NT2/D1 (cell line): ENCODE measurements at places on chromosomes 5 and 9.

DNA sequence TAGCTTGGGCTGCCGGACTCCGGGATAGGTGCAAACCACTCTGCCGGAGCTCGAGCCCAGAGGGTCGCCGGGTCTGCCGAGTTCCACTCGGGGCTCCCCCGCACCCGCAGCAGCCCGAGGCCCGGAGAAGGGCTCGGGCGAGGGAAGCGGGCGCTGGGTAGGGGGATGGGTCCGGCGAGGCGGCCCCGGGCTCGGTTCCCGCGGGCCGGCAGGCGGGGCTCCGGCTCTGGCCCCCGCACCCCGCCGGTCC lies 507 bp downstream of the RICTOR start:
- no peak for DNase-seq

DNA sequence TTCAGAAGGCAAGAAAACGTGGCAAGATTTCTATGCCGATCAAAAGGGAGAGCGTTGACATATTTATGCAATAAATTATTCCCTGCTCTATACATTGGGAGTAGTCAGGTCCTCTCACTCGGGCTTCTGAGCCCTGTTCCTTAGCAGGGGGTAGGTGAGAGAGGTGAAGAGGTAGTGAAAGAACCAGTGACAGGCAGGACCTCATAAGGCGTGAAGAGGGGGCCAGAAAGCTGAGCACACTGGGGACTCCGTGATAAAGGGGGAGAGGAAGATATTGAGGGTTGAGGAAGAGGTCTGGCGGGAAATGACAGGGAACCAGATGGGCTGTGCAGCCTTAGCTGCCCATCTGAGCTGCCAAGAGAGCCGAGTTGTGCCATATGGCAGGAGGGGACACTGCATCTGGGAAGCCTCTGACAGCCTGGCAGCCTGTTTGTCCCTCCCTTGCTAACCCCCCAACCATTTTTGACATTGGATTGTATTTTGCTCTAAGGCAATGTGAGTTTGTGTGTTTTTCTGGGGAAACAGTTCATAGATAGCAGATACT lies 782 bp upstream of the CDC20B start:
- no peak for DNase-seq

- no peak for DNase-seq
These were observed 355.3 kb downstream of the TMEM232 start for GRCh38 chr5:110371011-110371724.

DNA sequence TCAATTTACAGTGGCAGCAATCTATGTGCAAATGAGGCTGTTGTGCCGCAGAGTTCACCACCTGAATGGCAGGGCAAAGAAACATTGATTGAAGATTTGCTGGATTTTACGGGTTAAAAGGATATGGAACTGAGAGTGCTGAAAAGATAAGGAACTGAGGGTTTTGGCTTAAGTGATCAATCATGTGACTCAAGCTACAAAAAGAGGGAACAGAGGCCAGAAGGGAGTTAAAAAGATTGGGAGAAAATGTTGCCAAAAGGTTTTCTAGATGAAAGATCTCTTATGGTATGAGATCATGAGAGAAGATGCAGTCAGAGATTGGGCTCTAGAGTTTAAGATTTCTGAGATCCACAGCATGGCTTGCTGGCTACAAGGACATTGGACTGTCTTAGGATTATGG lies 7.9 kb upstream of the RIMOC1 start:
- no peak for DNase-seq

DNA sequence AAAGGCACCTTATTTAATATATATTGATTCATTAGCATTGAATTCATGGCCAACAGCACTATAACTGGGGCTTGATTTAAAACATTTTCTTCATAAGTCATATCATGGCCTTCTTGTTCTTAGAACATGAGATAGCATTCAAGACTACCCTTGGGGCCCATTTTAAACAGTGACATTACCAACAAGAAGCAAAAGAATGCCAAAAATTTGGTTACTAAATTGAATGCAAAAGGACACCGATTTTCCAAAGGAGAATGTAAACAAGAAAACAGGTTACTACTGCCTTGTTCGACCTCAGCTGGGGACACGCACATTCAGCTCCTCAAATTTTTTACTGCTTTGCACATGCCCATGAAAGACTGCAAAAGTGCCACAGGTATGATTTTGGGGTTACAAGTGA lies 219.4 kb upstream of the TLE4 start:
- DNase-seq: no peak
